ENCODE measurements at places on chromosomes 6 and 20.

DNA sequence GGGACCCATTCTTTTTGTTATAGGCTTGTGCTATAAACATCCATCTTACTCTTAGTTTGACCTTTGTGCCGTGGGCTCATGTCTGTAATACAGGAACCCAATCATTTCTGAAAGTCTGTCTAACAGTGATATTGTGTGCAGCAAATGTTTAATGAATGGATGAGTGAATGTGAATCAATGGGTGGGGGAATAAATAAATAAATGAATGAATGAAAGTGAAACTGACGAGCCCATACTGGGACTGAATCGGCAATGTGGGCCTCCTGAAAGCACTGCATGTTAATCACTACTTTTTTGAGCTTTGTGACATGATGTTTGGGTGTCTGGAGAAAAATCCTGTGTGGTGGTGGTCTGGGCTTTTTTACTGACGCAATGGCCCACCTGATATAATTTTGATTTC, 175.0 kb downstream of the GMPR start:
- no peak for DNase-seq

- no peak for DNase-seq
Observed at GRCh38 chr20:8265588-8265987, 133.5 kb downstream of the PLCB1 start.

DNA sequence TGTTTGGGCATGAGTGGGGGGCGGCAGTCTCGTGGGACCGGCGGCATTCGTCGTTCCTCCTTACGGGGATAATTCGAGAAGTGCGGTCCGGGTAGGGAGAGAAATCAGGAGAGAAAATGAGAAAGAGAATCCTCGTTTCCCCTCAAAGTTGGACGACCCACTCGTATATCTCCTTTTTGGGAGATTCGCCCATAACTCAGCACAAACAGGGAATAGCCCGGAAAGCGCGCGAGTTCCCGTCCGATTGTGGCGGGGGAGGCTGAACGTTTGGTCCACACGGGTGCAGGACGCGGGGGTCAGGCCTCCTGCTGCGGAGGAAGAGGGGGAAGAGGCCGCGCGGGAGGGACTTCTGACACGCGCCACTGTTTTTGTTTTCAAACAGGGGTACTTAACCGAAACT, 42.4 kb downstream of the POPDC3 start:
- DNase-seq, result no peak

DNA sequence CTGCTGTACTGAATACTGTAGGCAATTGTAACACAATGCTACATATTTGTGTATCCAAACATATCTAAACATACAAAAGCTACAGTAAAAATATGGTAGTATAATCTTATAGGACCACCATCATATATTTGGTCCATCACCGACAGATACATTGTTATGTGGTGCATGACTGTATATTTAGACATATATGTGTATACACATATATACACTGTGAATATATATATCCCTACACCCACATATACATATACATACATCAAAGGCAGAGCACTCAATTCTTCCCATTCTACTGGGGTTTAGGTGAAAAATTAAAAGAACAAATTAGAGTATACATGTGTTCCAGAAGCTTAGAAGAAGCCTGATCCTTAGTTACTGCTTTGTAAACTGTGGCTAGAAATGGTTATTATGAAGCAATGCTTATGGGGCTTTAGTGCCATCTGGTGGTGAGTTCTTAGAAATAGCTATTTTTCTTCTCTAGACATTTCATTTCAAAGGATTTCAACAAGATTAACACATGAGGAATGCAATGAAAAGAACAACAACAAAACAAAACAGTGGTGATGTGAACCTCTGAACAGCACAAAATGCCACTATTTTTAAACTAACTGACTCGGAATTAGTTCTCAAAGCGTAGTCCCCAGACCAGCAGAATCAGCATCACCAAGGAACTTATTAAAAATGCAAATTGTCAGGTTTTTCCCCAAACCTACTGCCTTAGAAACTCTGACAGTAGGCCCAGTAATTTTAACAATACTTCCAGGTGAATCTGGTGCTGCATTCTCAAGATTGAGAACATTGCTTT, 38.0 kb downstream of the PKHD1 start:
- no peak for DNase-seq

DNA sequence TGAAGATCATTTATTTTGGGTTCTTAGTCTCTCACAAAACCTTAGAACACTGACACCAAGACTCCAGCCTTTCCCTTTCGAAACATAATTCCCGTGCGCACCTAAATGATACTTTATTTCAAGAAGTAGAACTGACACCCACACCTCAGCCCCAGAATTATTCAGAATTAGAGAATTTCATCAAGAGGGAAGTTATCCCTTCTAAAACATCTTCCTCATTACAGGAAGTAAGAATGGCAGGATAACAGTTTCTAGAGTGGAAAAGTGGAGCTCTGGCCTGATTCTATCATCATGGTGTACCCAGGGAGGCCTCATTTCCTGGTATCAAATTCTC, 1.4 kb upstream of the SRXN1 start:
- no peak for DNase-seq

- no peak for DNase-seq
Observed at GRCh38 chr6:11974089-11974488, 38.0 kb upstream of the HIVEP1 start.

- DNase-seq, result no peak
Observed at GRCh38 chr6:135179920-135180541, 1.1 kb upstream of the MYB start.

GRCh38 chr20:39850821-39851330, 838.2 kb downstream of the MAFB start:
- DNase-seq, result no peak

- no peak for DNase-seq
Observed at GRCh38 chr6:33888664-33889200, 84.9 kb upstream of the MLN start.

- DNase-seq, result no peak
Observed at GRCh38 chr20:9068233-9068801, 570 bp upstream of the PLCB4 start.

DNA sequence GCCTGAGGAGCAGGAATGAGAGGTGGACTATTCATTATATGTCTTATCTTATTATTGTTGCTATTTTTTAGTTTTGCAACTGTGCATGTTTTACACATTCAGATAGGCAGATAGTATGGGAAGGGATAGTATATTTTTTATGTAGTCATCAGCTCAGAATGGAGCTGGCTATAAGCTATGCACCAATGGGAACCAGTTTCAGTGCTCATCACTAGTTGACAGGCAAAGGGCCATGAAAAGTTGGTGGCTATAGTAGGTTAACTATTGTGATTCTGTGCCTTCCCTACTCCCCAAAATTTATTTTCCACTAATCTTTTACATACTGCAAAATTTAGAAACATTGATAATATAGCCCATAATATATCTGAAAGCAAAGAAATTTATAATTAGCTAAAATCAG, 5.3 kb upstream of the UBD start:
- DNase-seq, result no peak

GRCh38 chr20:47735412-47736400, 49.6 kb downstream of the SULF2 start:
- DNase-seq, result peak; percentile 89

GRCh38 chr6:38528196-38528965, 111.3 kb downstream of the BTBD9 start:
- no peak for DNase-seq

DNA sequence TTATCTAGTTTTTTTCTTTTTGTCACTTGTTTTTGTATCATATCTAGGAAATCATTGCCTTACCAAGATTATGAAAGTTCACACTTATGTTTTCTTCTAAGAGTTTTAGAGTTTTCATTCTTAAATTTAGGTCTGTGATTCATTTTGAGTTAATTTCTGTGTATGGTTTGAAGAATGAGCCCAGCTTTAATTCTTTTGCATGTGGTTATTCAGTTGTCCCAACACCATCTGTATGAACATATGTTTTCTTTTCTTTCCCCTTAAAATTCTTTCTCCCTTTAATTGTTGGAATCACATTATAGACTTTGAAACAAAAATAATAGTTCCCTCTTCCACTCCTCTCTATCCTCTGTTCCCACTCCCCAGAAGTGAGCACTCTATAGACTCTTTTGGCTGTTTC, 85.4 kb downstream of the SLX4IP start:
- DNase-seq, result no peak

GRCh38 chr20:55576981-55577380, 428.3 kb downstream of the CBLN4 start:
- DNase-seq, result no peak

DNA sequence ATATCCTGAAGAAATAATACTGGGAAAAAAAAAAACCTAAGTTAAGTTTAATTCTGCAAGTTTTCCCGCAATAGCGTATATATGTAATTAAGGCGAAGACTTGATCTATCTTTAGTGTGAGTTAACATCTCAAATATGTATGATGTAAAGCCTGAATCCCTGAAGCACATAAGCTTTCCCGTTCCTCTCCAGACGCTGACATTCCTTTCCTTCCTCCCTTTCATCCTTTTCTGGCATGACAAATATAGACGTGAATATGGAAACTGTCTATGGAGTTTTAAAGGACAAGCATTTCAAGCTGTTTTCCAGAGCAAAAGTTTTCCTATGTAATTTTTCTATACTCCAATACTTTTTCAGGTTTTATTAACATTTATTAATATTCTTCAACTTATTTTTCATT, 637.0 kb downstream of the COL12A1 start:
- no peak for DNase-seq

GRCh38 chr20:62020935-62021701, 44.6 kb downstream of the TAF4 start:
- DNase-seq, result no peak

DNA sequence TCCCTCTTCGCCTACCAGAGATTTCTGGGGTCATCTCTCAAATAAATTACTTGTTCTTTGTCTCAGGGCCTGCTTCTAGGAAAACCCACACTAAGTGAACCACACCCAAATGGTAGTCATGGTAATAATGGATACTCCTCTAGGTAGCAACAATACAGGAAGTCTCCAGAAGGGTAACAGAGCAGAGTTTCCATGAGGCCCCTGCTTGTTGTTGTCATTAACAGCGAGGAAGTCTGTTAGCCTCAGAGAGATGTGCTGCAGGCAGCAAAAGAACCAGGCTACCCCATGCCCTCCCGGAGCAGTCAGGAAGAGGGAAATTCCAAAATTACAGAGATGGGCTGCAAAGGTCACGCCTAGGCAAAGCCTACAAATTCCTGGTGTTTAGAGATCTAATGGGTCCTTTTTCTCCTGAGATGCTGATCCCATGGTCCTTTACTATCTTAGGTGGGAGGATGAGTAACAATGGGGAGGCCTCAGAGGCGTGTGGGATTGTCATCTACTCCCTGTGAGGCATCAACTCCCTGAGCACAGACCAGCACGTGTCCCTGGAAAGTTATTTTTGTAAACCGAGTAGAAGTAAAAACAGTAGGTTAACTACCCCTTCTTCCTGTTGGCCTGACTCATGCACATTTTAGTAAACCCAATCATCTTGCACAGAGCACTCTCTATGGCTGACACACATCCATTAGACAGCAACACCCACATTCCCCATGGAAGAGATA, 10.1 kb downstream of the ISM1 start:
- DNase-seq, result no peak

- DNase-seq, result no peak
Observed at GRCh38 chr6:169583886-169584541, 117.8 kb downstream of the WDR27 start.
